ENCODE measurements at places on chromosomes 1 and 21.

DNA sequence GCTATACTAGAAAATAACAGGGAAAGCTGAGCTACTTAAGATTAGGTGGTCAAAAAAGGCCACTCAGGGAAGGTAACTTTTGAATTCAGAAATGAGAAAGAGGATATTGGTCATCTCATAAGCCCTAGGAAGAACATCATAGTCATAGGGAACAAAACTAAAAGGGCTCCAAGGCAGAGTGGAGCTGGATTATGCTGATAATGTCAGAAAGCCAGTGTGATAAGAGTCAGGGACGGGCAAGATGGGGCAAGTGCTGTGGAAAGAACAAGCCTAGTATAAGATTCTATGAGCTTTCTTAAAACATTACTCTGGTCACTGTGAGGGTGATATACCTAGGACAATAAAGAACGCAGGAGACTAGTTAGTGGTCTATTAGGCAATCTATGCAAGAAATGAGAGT, 106.6 kb downstream of the DUSP10 start:
- DNase-seq = no peak

DNA sequence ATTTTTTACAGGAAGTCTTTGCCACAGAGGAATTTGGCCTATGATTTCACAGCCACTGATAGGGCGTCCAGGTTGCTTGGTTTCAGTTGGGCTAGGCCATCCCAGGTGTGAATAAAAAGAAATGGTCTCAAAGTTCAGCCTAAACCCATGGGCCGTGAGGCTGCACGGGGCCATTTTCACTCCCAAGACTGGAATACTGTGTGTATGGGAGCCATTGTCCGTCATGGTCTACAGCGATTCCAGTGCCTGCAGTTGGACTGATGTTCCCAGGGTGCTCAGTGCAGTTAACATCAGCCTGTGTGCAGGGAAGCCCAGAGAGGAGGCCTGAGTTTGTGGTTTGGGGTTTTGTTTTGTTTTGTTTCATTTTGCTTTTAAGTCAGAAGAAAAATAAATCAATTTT, 133.2 kb downstream of the ADSS2 start:
- no peak for DNase-seq

- DNase-seq = no peak
Observed at GRCh38 chr1:159084867-159085266, 8.3 kb upstream of the AIM2 start.

DNA sequence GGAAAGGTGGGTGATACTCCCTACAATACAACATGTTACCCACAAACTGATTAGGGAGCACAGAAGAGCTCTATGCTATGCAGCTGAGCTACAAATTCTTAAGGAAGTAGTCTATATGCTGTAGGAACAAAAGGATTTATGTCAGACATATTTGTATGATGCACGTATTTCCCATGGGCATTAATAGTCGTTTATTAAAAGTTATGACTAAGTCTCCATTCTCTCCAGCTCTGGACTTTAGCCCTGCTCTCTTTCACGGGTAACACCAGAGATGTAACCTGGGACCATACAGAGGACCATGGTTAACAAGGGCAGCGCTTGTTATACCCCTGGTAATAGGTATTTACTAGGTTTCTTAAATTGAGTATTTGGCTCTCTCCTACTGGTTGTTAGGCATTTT, 168.2 kb upstream of the C1orf105 start:
- no peak for DNase-seq

GRCh38 chr1:54229281-54229891, 29.4 kb downstream of the MRPL37 start:
- no peak for DNase-seq

- DNase-seq = no peak
Observed at GRCh38 chr21:31564439-31564838, 95.1 kb upstream of the SOD1 start.

- no peak for DNase-seq
Observed at GRCh38 chr1:159927849-159928431, 2.6 kb upstream of the TAGLN2 start.

DNA sequence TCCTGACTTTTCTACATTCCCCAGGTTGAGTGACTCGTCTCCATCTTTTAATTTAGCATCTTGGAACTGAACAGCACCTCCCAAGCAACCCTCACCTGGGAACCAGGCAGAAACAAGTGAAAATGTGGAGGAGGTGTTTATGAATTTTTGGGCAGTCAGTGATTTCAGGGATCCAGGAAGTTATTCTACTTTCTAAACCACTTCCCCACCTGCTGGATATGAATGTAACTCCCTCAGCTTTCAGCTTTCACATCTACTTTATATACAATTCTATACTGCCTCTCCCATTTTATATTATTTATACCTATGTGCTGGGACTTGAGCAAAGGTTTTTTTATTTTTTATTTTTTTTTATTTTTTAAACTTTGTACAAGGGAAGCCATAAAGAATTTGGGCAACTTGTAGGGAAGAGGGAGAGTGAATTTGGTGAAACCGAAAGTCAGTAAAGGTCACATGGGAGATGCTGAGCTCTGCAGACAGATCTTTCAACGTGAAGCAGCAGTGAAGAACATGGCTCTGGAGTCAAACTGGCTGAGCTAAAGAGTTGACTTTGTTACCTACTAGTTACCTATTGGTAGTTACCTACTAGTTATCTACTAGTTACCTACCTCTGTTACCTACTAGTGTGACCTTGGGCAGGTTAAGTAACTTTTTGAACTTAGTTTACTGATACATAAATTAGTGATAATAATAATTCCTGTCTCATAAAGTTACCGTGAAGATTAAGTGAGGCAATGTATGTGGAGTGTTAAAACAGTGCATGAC, 45.5 kb downstream of the DDR2 start:
- DNase-seq = no peak
